ENCODE measurements at places on chromosomes 16 and 17.

DNA sequence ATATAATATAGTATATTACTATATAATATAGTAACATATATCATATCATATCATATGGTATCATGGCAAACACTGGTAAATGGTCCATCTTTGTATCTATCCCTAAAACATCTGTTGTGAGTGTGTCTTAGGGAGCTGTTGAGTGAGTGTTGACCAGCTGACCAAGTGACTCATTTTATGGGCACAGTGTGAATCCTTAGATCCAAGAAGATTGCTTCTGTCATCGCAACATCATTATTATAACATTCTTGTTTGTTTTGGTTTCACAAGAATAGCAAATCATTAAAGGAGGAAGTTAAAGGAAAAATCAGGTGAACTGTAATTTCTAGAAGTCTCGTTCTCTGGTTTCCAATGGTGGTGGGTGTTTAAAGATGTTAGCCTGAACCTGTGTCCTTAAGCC is 11.7 kb upstream of the MAF start:
- DNase-seq, result no peak

GRCh38 chr17:64261417-64262145 is 1.5 kb downstream of the TEX2 start:
- DNase-seq, result no peak

DNA sequence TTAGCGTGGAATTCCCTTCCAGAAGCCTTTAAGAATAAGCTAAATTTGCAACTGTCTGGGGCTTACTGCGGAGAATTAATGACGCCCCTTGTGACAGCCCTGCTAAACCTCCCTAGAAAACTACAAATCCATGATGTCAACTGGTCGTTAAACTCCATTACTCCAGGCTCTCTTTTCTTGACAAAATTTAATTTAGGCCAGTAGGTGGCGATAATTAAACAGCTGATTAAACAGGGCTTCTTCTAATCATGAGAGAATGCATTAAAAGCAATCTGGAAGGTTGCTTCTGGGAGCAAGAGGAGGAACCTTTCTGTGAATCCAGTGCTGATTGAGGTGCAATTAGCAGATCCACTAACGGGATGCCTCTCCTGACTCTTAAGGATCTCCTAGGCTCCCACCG is 8.1 kb upstream of the NLRP1 start:
- DNase-seq, result no peak

GRCh38 chr17:3007651-3008121 is 55.7 kb downstream of the OR1D5 start:
- DNase-seq, result no peak

- DNase-seq, result no peak
Observed at GRCh38 chr17:32283745-32284201, 18.1 kb downstream of the RHBDL3 start.

DNA sequence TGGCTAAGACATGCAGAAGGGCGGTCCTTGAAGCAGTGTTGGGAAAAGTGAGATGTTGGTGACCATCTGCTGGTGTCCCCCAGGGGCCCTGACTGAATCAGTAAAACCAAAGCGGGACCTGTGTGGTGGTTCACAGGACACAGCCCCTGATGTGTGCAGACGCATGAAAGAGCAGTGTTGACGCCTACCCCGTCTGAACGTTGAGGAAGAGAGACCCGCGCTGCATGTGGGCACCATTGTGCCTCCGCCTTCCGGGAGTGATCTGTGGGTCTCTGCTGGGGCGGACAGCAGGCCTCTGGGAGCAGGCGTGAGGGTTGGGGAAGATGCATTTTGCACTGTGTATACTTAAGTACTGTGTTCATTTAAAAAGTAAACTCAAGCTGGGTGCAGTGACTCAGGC is 31.6 kb downstream of the MGRN1 start:
- no peak for DNase-seq

DNA sequence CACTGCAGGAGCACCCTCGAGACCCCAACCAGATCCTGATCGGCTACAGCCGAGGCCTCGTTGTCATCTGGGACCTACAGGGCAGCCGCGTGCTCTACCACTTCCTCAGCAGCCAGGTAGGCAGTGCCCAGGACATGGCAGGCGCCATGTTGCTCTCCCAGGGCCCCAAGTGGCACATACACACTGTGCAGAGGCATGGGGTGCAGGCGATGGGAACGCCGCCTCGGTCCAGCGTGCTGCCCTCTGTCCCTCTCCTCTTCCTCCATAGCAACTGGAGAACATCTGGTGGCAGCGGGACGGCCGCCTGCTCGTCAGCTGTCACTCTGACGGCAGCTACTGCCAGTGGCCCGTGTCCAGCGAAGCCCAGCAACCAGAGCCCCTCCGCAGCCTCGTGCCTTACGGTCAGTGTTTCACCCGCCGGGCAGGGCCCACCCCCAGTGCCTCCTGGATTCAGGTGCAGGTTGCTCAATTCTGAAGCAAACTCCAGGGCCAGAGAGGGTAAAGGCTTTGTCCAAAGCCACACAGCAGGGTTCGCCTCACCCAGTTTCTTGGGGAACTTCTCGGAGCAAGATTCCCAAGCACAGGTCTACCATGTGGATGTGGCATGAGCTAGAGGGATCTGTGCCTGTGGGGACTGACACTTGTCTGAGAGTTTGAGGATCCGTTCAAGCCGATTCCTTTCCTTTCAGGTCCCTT is 24.4 kb upstream of the MYO15B start:
- DNase-seq, result no peak

Measured in stimulated activated CD4-positive, alpha-beta T cell treated with anti-CD3 and anti-CD28 coated beads, TNF-alpha, amount 100 ng/mL, for 24 hours (primary cell).